ENCODE measurements at places on chromosomes 16 and 17. TPM values are rescaled to one million over a fixed set of nuclear protein-coding genes. Genes with fewer than 3 reads are reported as not detected.

GRCh38 chr16:67456391-67457081, 24.4 kb downstream of the ATP6V0D1 start:
- DNase-seq, result no peak

- DNase-seq, result no peak
Observed at GRCh38 chr16:11389083-11389482, 43.8 kb downstream of the RMI2 start.

DNA sequence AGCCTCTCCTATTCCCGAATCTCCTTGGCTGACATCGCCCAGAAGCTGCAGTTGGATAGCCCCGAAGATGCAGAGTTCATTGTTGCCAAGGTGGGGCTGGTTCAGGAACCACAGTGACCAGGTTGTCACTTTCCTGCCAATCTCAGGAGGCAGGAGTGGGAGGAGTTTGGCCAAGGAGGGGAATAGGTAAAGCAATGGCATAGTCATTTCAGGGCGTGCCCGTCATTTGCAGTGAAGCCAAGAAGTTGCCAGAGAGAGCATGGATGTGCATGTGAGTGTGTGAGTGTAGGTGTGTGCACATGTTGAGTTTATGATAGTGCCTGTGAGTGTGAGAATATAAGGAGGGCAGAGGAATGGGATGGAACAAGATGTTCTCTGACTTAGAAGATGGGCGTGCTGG, 14.8 kb downstream of the PSMD3 start:
- DNase-seq, result no peak

GRCh38 chr17:75854101-75854748, 910 bp downstream of the WBP2 start:
- no peak for DNase-seq

DNA sequence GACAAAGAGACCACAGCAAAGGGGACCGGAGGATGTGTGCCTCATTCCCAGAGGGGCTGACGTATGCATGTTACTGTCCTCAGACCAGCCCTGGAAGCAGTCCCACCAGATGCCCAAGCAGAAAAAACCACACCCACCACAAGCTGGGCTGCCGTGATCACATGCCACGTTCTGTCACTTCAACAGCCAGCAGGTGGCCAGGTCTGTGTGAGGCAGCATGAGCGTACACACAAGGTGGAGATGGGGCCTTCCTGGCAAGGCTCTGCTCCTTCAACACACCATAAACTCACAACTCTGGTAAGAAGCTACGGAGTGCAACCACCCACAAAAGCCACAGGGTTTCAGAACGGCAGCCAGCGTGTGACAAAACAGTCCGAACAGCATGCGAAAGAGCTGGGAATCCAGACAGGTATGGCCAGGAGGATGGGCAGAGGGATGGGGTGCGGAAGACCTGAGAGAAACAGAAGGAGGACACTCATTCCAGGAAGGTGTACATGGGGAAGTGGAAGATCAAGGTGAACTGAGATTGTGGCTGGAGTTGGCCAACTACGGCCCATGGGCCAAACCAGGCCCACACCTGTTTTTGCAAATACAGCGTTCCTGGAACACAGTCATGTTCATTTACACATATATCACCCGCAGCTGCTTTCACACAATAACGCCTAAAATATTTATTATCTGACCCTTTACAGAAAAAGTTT, 27.9 kb downstream of the MBTPS1 start:
- DNase-seq, result peak; percentile 64

DNA sequence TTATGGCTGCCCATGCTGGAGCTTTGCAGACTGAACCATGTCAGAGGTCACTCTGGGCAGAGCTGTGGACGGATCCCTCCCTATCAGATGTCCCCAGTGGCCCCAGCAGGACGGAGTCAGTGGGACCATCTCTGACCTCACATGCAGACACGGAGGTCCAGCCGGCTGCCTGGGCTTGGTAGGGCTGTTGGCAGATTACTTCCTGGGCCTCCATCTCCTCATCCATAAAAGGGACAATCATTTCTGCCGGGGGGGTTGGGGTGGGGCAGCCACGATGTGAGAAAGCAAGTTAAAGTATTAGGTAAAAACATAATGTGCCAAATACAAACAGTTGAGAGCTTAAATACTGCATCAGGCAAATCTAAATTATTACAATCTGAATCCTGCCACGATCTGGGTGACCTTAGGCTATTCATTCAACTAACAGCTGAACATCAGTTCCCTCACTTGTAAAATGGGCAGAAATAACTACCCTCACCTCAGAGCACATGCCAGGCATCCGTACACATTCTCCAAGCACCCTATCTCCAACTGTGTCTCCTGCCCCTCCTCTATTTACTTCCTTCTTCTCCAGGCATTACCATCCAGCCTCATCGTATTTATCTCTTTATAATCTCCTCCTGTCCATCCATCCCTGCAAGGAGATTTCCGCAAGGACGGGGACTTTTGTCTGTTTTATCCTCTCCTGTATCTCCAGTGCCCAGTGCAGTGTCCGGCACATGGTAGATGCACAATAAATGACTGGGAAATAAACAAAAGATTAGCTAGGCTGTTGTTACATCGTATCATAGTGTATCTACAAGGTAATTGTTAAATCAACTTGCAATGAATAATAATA, 192.3 kb upstream of the FOXF1 start:
- no peak for DNase-seq

DNA sequence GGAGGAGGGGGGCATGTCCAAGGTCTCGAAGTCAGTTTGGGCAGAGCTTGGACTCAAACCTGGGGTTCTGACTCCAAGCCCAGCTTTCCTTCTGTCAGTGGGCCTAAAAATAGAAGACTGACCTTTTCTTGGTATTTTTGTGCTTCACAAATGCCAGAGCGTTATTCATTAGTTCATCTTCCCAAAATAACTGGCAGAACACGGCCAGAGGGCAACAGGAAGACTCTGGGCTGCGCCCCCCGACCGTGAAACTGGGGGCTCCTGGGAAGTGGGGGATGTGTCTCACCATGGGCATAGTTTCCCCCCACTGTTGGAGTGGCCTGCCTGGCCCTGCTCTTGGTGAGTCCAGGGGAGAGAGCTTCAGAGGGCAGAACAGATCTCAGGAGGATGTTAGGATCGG, 94.0 kb downstream of the SOCS1 start:
- DNase-seq, result no peak

DNA sequence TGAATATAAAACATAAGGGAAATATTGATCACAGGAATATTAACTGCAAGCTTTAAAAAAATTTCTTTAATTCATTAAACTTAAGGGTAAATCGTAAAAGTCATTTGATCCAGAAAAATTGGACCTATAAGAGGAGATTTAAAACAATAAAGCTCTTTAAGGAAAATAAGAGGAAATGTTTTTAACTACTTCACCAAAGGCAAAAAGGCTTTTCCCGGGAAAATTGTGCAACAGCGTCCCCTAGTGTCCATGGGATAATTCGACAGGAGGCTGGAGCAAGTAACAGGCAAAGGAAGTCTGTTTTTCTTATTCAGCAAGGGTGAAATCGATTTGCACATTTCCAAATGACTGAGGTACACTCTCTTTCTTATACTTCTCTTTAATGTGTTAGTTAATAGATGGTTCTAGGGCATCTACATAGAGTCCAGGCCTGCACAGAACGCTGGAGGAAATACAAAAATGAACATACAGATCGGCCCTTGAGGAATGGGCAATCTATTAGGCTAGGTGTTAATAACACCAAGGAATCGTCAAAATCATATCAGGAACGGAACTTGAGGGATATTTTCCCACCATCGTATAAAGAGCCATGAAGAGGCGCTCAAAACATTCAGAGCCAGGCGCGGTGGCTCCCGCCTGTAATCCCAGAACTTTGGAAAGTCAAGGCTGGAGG, 61.4 kb downstream of the ZNF18 start:
- DNase-seq, result no peak

GRCh38 chr17:2423271-2423670, 22.4 kb upstream of the MNT start:
- no peak for DNase-seq

DNA sequence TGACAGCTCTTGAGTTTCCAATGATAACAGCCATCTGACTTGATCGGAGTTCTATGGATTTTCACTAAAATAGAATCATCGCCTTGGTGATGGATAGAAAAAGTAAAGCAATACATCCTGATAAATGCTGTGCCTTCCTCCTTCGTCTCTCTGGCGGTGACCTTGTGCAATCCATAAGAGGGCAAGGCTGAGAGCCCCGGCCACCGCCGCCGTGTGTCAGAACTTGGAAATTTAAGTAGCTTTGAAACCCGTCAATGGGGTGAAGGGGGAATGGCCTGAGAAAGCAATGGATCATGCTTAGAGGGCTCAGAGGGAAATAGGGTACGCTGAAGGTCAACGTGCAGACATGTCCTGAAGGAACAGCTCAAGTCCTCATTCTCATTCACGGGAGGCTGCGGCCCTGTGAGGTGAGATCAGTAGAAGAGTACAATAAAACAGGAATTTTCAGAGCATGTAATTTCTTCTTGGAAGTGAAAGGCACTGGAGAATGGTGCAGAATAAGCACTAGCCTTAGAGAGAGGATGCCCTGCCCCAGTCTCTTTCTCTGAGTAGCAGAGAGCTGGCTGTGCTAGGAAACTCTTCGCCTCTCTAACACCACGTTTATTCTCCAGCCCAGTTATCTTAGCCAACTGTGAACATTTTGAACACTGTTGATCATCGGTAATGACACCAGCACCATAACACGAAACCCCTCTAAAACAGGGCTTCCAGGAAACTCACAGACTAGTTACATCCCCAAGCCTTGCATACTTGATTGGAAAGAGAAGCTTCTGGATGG, 573.5 kb downstream of the WWOX start:
- no peak for DNase-seq

DNA sequence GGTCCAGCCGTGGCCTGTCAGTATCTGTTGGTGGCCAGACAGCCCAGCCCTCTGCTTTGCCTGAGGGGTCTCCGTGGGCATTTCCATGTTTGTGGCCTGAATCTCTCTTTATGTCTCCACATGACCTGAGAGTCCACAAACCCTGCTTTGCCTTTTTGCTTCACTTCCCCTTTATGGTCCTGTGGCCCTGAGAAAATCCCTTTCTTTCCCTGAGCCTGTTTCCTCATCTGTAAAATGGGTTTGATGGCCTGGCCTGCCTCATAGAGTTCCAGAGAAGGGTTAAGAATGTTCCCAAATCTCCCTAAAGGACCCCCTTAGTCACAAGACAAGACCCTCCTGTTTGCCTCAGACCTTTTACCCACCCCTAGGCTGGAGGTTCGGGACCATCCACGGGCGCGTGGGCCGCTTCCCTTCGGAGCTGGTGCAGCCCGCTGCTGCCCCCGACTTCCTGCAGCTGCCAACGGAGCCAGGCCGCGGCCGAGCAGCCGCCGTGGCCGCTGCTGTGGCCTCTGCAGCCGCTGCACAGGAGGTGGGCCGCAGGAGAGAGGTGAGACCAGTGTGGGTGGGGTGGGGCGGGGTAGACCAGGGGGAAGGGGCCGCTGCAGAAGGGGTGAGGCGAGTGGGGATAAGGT, 26.2 kb upstream of the ALKBH5 start:
- no peak for DNase-seq

DNA sequence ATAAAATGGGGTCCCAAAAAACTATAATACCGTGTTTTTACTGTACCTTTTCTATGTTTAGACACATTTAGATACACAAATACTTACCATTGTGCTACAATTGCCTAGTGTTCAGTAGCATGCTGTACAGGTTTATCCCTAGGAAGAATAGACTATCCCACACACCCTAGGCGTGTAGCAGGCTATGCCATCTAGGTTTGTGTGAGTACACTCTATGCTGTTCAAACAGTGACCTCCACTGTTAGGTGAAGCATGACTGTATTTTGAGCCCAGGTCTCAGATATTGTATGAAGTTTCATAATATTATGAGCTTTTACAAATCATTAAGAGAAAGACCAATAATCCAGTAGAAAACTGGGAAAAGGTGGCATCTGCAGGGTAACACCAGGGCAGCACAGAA, 23.6 kb downstream of the MILR1 start:
- DNase-seq, result no peak

GRCh38 chr16:28990375-28991040, 5.7 kb downstream of the LAT start:
- no peak for DNase-seq

- DNase-seq, result no peak
Observed at GRCh38 chr17:4048218-4048617, 84.0 kb upstream of the ATP2A3 start.

TBC1D3K gene
- not detected for total RNA-seq

ZG16 gene
- not detected for total RNA-seq

HIC1 gene
- 42.7 TPM for total RNA-seq

CA7 gene
- not detected for total RNA-seq

RNF43 gene
- 1.2 TPM for total RNA-seq

NKIRAS2 gene
- total RNA-seq, result 31.3 TPM

CEP295NL gene
- total RNA-seq, result not detected

GOSR1 gene
- 63.1 TPM for total RNA-seq

CCL7 gene
- total RNA-seq, result not detected

CACNG3 gene
- not detected for total RNA-seq

Measured in CD8-positive, alpha-beta memory T cell (primary cell).